ENCODE measurements at places on chromosomes 13 and 19.
A peak's percentile ranks its signal among the peaks of the same experiment; 100 is the strongest.

DNA sequence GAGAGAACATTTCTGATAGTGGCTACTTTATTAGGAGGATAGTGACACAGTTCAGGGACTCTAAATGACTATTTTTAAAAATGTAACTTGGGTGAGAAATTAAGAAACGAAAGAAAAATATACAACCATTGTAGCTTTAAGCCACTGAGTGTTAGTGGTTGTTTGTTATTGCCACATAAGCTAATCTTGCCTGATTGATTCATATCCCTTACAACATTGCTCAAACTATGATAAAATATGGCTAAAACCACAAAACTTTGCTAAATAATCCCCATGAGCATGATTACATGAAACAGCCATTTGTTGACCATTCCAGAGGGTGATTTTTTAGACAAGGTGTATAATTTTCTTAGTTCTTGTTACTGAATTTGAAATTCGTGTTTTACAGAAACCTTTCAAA, 343.4 kb downstream of the SLITRK5 start:
- DNase-seq = no peak

GRCh38 chr13:99661791-99662190, 160.5 kb downstream of the TM9SF2 start:
- DNase-seq = no peak

GRCh38 chr19:40607311-40608239, 6.4 kb downstream of the LTBP4 start:
- no peak for DNase-seq

DNA sequence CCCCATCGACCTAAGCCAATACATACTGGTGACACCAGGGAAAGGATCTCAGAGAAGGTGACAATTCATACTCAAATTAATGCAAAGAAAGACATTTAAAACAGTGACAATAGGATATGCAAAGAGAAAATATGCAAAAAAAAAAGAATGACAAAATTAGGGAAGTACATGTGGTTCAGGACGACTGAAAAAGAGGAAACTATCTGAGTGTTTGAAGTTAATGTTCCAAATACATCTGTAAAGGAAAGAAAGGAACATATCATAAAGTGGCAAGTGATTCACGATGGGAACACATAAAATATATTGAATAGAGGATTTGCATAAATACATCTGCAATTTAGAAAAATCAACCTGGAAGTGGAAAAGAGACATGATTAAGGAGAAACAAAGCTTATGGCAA, 441.4 kb downstream of the SLITRK5 start:
- DNase-seq = no peak

GRCh38 chr13:64928696-64929499, 2301.2 kb downstream of the PCDH9 start:
- DNase-seq = peak; percentile 81

GRCh38 chr19:41808663-41809566, 12.5 kb downstream of the CEACAM3 start:
- no peak for DNase-seq

DNA sequence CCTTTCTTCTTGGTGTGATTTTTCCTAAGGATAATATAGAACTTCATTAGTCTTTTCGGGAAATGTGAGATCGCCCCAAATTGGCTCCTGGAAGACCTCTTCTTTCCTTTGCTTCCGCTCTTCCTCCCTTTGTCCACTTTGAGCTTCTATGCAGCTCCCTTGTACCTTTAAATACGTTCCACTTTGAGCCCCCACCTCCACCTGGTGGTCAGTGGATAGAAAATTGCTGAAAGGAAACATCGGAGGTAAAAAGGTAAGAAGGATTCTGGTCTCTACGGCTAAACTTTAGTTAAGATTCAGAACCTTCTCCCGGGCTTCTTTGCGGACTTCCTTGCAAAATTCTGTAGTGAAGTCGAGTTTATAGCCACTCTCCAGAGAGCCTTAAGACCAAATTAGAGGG, 55.0 kb upstream of the TM9SF2 start:
- no peak for DNase-seq

GRCh38 chr19:48445256-48445605, 552 bp upstream of the GRWD1 start:
- DNase-seq = peak; percentile 92

DNA sequence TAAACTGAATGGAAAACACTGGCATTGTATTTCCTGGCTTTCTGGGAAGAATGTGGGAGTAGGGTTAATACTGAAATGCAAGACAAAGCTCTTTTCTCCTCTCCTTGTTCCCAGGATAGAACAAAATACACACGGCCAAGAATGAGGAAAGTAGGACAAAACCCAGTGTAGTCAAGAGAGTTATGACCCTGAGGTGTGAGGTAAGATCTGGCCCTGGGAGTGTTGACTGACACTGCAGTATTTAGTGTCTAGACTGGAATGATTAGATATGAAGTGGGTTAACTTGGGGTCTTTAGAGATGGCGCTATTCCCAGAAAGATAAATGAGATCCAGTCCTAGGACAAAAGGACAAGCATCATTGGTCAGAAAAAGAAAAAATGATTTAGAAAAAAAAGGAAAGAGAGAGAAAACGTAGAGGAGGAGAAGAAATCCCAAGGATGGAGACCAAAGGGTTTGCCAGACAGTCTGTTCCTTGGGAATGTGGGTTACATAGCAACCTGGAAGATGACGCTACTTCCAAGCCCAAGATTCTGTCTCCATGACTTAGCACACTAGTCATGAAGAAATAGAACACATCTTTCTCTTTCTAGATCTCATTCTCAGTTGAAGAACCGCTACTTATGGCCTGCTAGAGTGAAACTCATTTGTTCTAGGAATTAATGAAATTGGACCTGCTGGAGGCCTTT, 543.6 kb upstream of the GPC6 start:
- DNase-seq = no peak

DNA sequence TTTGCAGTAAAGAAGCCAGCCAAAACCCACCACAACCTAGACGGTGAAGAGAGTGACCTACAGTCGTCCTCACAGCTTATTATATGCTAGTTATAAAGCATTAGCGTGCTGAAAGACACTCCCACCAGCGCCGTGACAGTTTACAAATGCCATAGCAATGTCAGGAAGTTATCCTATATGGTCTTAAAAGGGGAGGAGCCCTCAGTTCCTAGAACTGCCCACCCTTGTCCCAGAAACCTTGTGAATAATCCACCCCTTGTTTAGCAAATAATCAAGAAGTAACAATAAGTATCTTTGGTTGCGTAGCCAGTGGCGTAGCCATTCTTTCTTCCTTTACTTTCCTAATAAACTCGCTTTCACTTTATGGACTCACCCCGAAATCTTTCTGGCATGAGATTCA, 227.9 kb upstream of the ARGLU1 start:
- DNase-seq = peak; percentile 4

DNA sequence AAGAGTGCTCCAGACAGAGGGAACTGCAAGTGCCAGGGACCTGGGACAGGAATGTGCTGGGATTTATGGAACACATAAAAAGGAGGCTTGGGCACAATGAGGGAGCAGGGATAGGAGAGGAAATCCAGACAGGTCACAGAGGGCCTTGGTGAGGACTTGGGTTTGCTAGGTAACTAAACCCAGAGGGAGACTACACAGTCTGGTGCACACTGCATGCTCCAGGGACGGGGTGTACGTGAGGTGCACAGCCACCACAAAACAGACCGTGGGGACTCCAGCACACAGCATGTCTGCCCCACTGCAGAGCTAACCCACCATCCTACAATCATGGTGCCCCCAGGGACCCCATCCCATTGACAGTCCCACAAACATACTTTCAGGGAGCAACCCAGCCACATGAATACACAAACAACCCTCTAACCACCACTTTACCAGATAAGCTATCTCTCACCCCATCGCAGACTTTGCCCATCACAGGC, 5.5 kb upstream of the ZFP36 start:
- DNase-seq = no peak

DNA sequence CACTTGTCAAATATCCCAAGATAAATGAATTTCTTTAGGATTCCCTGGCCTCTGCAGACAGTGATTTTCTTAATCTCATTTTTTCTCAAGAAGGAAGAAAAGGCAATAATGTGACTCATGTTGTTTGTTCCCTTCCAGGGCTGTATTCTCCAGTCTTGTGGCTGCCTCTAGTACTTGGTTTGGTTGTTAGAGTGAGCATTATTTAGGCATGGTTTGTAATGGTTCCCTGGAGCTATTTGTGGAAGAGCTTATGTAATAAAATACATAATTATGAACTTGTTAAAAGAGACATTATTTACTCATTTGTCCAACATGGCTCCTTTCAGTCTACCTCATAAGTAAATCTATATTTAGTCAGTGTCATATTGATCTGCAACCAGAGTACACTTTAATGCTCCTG, 270.4 kb downstream of the DCT start:
- DNase-seq = no peak

DNA sequence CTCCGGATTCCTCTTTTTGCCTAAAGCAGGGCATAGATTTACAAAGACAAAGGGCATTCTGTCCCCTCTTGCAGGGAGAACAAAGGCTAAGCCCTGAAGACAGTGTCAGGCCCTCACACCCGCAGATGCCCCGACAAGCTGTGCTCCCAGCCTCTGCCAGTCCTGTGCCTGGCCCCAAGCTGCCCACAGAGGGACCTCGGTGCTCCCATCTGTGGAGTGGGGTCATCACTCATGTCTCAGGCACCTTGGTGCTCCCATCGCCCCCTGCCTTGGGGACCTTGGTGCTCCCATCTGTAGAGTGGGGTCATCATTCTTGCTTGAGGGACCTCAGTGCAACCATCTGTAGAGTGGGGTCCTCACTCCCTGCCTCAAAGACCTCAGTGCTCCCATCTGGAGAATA, 24.3 kb downstream of the C13orf46 start:
- no peak for DNase-seq

DNA sequence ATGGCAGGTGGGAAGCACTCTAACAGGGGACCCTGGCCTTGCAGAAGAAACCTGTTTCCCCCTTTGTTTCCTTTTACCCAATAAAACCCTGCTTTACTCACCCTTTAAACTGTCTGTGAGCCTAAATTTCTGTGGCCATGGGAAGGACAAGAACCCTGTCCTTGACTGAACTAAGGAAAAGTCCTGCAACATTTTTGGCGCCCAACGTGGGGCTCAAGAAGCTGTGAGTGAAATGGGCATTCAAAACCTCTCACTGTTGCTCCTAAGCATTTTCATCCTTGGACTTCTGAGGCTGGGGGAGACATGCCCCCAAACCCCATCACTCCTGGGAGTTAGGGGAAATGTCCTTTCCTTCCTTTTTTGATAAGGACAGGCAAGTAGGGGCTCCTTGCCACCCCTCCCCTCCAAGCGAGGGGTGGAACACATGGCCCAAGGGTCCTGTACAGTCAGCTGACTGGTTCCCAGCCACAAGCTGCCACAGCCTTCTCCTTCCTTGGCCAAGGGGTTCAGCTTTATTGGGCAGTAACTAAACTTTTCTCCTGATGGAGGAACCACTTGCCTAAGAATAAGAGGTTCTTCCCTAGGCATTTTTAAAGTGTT, 381.6 kb downstream of the KLF5 start:
- DNase-seq = no peak

DNA sequence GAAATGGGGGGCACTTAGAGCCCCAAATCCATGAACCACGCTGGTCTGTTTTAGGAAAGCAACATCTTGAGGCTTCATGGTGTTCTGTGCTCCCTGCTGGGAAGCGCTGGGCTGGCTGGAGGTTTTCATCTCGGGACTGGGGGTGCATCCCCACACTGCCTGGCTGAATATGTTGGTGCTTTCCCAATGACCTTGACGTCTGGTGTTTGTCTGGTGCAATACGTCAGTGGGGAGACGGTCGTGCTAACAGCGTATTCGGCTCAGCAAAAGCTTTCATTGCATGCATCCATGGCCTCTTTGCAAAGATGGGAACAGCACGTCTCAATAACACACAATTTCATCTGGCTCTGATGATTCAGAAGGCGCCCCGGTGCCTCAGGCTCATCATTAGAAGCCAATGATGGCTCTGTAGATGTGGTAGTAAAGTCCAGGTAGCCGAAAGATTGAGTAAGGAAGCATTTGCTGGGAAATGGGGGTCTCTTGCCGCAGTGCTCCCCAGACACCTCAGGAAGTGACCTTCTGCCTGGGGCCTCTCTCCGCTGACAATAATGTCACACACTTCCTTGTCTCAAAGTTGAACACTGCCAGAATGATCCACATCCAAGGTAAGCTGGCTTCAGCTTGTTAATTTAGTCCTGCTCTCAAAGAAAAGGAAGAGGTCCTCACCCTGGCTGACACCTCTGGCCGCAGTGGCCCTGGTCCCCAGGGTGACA, 97.7 kb downstream of the ING1 start:
- DNase-seq = no peak

- DNase-seq = no peak
Measured at GRCh38 chr19:1355568-1356507, 27.9 kb upstream of the NDUFS7 start.

DNA sequence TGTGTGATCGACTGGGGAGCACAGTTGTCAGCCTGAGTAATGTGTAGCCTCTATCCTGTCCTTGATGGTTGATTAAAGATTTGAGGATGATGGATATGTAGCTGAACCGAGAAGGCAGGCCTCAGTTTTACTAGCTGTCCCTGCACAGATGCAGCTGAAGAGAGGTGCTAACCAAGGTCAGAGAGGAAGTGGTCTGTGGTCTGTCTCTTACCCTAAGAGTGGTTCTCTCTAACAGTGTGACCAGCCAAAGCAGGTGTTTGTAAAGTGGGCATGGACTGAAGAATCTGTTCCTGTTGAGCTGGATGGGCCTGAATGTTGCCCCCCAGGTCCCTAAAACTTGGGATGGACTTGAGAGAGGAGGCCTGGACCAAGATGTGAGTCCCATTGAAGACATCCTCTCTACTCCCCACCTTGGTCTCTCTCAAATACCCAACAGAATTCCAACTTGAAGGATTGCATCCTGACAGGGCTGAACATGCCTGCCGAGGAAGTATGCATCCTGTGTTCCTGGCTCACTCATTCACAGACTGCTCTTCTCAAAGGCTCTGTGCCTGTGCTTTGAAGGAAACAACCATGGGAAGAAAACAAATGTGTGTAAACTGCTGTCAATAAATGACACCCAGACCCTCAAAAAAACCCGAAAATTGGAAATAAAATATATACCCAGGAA, 223.8 kb downstream of the MAB21L1 start:
- no peak for DNase-seq

DNA sequence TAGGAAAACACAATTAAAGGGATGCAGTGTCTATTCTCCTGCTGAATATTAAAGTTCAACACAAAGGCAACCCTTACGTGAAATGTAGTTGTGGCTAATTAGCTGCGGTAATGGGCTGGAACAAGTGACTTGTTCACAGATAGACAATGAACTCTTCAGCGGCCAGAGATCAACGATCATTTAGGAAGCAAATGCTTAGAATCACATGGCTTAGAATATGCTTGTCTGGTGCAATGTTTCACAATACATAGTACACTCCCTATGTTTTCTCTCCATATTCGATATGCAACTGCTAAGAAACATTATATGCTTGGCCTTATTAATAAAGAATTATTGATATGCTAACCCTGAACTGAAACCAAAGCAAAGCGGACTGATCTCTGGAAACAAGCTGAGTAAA, 25.7 kb upstream of the MTUS2 start:
- DNase-seq = no peak
